Tibial nerve (tissue), 4 donors: ENCODE measurements at places on chromosomes 7 and 10.

- DNase-seq = no peak
Measured at GRCh38 chr7:43637114-43637806, 54.4 kb downstream of the STK17A start.

DNA sequence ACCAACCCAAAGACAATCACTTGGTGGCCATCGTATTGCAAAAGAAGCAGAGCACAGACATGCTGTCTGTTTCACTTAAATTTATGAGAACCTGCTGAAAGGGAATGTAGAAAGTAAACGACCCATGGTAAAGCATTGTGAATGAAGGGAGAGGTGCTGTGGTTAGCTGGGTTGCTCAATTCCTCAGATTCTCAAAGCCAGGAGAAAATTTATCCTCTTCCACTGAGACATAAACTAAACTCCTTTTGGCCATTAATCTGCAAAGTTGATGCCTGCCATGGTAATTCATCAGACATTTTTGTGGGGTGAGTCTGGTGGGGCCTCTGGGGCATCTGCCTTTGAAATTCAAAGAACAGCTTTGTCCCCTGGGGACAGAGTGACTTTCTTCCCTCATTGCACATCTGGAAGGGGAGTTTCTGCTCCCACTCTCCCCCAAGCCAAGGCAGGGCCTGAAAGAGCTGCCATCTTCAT lies 951.0 kb downstream of the LRMDA start:
- no peak for DNase-seq

DNA sequence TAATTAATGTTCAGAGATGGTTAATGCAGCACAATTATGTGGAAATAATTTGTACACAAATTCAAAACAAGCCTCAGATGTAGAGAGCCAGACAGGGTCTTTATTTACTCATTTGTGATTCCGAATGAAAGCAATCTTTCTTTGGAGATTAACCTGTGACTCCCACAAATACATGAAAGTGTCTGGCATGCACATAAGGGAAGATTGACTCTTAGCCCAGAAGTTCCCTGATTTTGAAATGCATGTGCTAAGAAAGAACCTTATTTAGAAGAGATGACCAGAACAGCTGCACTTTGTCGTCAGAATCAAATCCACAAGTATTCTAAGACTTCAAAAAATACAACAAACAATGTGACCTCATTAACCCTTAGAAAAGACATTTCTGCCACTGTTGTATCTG lies 45.1 kb downstream of the RNLS start:
- DNase-seq = peak; percentile 46

DNA sequence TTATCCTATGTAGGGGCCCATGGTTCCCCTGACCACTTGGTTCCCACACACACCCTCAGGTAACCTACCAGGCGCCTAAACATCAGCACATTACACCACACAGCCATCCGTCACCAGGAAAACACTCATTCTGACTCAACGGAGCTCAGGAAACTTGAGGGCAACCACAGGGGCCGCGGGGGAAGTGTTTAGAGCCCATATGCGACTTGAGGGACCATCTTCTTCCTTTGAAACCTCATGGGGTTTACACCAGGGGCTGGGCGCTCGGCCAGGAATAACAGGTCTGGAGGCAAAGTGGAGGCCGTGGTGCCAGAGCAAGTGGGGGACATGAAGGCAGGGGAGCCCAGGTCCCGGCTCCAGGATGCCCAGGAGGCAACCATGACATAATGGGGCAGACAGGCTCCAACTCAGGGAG lies 1.5 kb downstream of the STX1A start:
- no peak for DNase-seq

- DNase-seq = no peak
Measured at GRCh38 chr10:2948127-2948854, 119.1 kb upstream of the PFKP start.

DNA sequence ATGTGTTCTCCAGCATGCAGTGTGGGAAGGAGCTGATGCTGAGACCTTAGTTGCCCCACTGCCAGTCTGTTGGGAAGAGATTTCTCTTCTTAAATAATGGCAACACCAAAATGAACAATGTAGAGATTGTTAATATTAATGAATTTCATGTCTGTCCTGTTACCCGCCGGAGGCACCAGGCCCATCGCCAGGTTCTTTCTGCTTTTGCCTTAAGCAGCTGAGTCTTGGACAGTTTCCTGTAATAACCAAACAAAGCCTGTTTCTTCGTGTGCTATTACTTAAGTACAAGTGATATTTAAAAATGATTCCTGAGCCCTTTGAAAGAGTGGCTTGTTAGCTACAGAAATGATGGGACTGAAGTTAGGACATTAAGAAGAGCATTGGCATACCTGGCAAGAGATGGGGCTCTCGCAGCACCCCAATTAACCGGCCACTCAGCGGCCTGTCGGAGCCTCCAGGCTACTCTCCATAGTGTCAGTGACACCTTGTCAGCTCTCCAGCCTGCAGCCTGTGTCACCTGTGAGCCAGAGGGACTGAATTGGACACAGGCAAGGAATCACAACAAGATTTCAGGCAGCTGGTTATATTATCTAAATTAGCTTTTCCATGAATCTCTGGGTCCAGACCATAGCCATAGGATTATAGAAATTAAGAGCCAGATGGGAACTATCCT lies 142.0 kb downstream of the CELF2 start:
- no peak for DNase-seq

DNA sequence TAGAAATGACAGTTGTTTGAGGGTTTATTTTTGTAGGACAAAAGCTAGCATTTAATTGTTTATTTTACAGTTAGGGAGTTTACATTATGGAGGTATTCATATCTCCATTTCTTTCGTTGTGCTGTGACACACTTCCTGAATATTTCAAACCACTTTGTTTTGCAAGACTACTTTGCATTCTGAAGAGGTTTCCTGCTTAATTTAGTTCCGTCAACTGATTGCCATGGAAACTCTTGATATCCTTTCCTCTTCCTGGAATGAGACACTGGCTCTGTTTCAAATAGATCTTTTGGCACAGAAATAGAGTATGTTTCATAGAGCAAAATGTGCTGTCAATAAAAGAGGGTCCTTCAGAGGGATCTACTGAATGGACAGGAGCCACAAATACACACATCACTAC lies 159.5 kb upstream of the AGR3 start:
- no peak for DNase-seq

GRCh38 chr7:37493810-37494209 lies 45.1 kb upstream of the ELMO1 start:
- DNase-seq = no peak

DNA sequence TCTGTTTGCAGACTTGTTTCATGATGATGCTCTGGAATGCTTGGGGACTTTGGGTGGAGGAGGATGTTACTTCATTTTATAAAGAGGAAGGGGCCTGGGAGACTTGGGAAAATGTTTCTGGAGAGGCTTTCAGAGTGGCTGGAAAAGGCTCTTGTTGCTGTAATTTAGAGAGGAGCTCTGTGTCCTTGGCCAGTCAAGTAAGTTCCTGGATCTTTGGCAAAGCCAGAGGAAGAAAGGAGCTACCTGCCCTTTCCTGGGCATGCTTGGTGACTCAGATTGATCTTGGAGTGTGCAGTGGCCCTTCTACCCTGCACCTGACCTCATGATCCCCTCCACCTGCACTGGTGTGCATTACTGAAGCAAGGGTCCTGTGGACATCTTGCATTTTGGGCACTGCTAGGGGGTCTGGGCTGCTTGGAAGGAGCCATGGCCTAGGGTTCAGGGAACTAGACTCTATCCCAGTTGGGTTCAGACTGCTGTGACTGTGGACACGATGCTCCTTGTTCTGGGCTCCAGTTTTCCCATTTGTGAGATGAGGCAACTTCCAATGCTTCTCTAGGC lies 56.1 kb downstream of the ADCYAP1R1 start:
- DNase-seq = no peak

DNA sequence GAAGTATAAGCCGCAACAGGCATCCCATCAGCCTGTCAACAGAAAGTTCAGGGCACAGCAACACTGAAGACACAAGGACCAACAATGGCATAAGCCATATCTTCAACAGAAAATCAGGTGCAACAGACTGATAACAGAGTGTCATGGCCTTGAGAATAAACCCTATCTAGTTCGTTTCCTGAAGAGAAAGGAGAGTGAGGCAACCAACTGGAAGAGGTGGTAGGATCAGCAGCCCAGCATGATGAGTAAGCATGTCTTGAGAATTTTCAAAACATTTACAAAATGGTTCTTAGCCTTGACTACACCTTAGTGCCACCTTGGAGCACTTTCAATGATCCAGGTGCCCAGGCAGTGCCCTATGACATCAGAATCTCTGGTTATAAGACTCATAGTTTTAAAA lies 290.2 kb upstream of the SEMA3C start:
- no peak for DNase-seq

- DNase-seq = no peak
Measured at GRCh38 chr7:139127648-139128047, 18.1 kb upstream of the ZC3HAV1 start.

DNA sequence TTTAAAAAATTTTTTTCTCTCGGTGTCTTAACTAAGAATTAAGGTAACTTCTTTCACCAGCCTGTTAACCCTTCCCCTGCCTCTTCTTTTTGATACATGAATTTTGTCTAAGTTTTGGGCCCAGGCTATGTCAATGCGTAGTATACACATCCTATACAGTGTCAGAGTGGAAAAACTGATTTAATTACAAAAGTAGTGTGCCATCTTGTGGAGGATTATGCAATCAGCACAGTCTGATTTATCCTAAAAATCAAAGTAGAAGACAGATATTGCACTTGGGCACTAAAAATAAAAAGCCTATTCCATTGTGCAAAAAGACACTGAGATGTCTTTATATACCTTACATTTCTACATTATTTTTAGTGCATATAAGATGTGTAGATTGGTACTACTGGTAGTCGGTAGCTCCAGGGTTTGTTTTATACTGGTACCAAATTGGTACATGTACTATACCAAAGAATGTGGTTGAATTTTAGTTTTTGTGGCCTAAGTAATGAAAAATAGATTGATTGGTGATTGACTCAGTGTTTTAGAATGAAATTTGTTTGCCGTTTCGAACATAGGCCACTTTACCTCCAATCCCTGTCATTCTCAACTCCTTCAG lies 96.6 kb downstream of the MKLN1 start:
- DNase-seq = no peak

- DNase-seq = peak; percentile 57
Measured at GRCh38 chr7:103347507-103348267, at the start of gene PSMC2. Gene PSMC2, plus strand, starts transcription at chr7:103347643. Its CDS starts 69 bp downstream, at chr7:103347712.

GRCh38 chr10:8221451-8221850 lies 167.0 kb downstream of the GATA3 start:
- DNase-seq = peak; percentile 29

DNA sequence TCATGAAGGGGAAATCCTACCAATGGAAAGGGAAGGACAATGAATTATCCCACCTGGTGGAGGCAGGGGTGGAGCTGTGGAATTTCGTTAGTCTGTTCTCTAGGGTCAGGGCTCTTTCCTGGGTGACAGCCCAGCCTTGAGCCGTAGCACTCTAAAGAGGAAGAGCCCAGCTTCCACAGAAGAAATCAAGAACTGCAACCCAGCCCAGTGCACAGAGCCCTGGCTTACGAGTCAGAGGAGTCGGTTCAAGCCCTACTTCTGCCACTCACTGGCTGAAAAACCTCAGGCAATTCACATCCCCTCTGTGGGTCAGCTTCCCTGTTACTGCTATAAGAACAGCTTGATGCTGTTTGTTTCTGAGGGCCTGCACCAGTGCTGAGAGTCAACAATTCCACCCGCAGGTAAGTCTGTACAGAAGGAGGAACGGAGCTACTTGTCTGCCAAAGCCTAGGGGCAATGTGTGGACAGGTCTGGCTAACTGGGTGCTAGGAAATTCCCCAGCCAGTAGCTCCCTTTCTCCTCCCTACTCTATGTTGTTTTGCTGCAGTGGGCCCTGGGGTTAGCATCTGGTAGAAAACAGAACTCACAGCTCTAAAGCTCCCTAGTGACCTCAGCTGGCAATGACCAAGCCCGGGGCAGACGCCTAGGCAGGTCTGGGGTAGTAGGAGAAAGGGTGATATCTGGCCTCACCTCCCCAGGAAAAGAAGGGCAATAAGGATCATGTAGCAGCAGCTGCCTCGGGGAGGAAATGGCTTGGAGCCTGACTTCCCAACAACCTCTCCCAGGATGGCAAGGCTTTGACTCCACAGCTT lies 3.3 kb downstream of the AVPI1 start:
- no peak for DNase-seq

DNA sequence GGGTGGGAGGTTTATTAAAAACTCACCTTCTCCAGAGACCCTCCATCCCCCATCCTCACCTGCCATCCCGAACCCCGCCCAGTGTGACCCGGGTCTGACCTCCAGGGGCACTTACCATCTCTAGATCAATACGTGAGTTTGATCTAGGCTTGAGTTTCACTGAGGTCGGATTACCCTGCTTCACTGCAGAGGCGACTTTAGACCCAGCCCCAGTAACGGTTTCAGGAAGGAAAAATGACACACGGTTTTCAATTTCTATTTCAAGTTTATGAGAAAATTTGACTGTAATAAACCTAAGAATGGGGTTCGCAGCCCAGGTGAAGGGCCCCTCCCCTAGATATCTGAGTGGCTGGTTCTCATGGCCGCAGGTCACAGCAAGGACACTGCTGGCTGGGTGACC lies 33.1 kb downstream of the RCC1L start:
- DNase-seq = no peak

GRCh38 chr7:94411188-94411466 lies 16.4 kb downstream of the COL1A2 start:
- no peak for DNase-seq

DNA sequence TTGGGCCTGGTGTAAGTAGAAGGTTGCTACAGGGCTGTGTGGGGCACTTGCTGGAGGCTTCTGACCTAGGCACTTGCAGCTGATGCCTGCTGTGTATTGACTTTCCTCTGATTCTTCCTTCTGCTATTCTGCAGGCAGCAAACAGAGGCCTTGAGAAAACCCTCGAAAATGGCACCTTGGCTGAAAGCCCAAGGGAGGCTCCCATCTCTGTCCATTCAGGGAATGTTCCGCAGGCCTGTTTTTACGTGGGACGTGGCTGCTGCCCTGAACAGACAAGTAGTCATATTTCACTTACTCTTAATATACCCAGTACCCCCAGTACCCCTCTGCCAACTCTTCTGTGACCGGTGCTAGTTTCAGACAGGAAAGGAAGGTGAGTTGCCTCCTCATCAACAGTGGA lies 664.7 kb downstream of the INHBA start:
- DNase-seq = no peak

DNA sequence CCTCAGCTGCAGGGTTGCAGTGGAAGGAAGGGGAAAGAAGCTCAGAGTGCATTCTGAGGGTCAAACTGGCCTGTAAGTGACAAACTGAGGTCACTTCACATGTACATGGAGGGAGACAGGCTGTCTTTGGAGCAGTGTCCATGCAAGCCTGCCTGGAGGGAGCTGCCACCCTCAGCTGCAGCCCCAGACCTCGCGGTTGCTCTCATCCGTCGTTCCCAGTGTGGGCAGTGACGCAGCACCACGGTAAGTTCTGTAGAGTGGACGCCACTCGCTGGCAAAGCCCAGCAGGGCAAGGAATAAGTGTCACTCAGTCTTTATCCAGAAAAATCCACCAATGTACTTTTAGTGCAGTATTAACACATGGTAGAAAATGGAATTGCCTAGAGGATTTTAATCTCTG lies 225.7 kb downstream of the MGMT start:
- DNase-seq = no peak

DNA sequence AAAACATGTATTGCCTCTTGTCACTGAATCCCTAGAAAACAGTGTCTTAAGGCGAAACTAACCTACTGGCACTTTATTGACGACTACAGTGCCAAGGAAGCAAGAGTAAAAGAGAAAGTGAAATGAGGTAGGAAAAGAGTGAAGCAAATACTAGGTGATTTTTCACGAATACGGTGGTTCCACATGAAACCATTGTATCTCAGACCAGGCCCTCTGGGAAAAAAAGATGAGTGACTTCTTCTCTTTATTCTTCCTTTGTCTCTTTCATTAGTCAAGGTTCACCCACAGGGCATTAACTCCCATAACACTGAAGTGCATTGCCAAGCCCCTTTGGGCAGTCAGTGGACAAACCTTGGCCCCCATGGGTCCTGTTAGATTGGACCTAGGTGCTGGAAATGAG lies 16.2 kb upstream of the MACC1 start:
- DNase-seq = no peak
